ENCODE measurements at places on chromosomes 1 and 21.
A peak's percentile ranks its signal among the peaks of the same experiment; 100 is the strongest.

DNA sequence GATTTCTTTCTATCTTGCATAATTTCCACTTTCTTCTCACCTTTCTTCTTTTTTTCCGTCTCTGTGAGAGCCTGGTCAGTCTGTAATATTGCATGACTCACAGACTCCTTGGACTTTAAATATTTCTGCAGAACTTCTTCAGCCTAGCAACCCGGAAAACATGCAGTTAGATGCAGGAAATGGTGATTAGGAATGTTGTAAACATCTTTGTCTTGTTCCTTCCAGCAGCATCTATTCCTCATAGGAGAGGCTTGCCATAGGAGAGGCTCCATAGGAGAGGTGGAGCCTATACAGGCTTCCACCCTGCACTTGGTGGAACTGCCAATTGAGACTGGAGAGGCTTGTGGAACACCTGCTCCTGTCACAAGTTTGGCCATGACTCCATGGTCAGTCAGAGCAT is 10.0 kb downstream of the GBP5 start:
- no peak for DNase-seq

GRCh38 chr1:204735042-204735441 is 49.5 kb upstream of the LRRN2 start:
- DNase-seq: no peak

- DNase-seq: no peak
Observed at GRCh38 chr1:156924478-156925153, 4.2 kb downstream of the LRRC71 start.

DNA sequence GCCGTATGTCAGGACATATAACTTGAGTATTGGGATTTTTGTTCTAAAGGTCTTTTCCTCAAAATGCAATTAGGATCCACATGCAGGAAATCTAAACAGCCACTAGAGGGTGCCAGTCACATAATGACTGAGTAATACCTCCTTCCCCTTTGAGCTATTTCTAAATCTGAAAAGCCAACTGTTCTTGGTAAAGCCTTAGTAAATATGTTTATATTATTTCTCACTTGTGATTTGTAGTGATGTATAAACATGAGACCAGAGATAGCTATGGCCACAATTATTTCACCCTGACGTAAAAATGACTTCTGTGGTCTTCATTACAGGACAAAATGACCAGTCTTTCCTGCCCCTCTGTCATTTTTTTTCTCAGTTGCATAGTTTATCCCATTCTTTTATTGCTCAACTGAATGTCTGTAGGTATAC is 41.0 kb upstream of the DR1 start:
- DNase-seq: peak; percentile 17

GRCh38 chr21:40176724-40177123 is 309.5 kb downstream of the PCP4 start:
- peak; percentile 60 for DNase-seq

DNA sequence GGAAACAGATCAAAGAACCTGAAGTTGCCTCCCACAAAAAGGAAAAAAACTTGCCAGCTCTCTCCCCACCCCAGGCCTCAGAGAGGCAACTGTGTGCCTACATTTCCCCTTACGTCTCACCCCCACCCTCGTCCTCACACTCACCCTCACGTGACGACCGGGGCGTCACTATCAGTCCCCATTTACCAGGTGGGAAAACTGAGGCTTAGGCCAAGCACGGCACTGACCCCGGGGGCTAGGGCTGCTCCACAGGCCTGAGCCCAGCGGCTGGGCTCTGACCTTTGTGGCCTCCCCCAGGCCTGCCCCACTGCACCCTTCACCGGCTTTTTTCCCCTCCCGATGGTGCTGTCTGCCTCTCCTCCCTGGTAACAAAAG is 51.5 kb upstream of the RUNX3 start:
- DNase-seq: no peak

- DNase-seq: no peak
Observed at GRCh38 chr1:170932236-170932635, 3.1 kb upstream of the MROH9 start.

DNA sequence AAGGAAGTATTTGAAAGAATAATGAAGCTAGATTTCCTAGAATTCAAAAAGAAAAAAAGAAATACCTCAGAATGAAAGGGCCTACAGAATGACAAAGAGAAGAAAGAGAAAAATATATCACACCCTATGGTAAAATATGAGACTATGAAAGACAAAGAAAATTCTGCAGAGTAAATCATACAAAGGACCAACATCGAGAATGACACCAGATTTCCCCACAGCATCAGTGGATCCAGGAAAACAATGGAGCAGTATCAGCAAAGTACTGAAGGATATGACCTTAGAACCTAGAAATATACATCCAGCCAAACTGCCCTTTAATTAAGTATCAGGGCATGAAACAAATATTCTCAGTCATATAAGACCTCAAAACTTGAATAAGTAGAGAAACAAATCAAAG is 21.2 kb upstream of the IFNAR2 start:
- no peak for DNase-seq

GRCh38 chr1:51728611-51729155 is 111.8 kb downstream of the OSBPL9 start:
- DNase-seq: no peak

All from NCI-H1436 treated with DMSO at 0.1 percent for 48 hours (cell line).